Right hindlimb (tissue), 1 donor: ENCODE measurements at places on chromosomes 11 and 22.

- DNase-seq, result peak; percentile 82
Measured at GRCh38 chr11:69311767-69312385, 17.9 kb downstream of the MYEOV start.

DNA sequence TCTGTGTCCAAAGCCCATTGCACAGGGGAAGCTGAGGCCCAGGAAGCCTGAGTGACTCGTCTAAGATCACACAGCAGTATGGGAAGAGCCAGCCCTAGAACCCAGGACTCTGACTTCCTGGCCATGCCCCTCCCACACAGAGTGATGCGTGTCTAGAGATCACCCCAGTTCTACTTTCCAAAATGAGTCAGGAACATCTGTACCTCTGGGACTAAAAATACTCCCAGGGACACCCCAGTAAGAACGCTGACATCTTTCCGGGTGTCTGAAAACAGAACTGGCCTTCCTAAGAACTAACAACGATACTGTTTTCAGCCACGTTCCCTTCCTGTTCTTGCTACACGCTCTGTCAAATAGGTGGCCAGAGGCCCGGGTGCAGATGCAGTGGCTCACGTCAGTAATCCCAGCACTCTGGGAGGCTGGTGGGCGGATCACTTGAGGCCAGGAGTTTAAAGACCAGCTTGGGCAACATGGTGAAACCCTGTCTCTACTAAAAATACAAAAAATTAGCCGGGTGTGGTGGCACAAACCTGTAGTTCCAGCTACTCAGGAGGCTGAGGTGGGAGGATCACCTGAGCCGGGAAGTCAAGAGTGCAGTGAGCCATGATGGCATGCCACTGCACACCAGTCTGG lies 21.7 kb upstream of the PDGFB start:
- no peak for DNase-seq

GRCh38 chr22:40330615-40331014 lies 15.7 kb upstream of the ADSL start:
- no peak for DNase-seq

DNA sequence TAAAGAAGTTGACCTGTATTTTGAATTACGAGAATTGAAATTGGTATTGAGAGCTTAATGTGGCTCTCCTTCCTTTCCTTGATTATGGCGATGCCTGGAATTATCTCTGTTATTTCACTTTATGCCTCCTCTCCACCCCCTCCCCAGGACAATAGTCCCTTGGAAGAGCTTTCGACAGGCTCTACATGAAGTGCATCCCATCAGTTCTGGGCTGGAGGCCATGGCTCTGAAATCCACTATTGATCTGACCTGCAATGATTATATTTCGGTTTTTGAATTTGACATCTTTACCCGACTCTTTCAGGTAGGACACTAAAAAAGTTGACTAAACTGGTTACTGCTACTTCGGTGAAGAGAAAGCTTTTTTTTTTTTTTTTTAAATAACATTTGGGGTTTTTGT lies 43.2 kb downstream of the MCAM start:
- no peak for DNase-seq

GRCh38 chr11:87002918-87003317 lies 34.8 kb upstream of the TMEM135 start:
- DNase-seq, result no peak

DNA sequence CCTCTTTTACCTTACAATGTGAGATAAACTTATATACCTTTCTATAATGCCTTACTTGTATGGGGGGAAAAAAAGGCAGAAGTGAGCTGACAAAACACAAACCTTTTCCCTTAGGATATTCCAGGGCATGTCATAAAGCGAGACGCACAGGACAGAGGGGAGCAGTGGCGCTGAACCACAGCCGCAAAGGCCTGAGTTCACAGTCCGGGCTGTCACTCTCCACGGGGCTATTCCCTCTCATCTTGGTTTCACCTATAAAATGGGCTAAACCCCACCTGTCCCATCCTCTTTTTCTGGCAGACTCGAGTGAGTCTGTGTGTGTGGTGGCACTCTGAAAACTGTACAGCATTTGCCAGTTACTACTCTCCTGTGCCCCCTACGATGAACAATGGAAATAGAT lies 14.4 kb upstream of the FXYD2 start:
- DNase-seq, result no peak

GRCh38 chr11:23924226-23924625 lies 572.6 kb upstream of the LUZP2 start:
- DNase-seq, result no peak

DNA sequence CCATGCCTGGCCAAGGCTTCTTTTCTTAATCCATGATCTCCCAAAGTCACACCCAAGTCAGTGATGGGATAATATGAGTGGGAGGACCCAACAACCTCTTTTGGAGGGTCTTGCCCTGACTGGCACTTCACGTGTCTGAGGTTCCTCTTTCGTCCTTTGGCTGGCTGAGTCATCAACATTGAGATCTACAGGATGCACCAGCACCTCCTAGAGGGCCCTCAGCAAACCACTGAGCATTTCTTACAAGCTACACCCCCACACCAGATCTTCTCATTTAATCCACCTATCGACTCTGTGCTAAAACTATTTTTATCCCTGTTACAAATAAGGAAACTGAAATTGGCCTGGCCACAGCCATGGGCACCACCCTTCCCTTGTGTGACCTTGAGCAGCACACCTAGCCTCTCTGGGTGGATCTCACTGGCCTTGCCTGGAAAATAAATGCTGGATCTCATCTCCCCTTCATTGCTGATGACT lies 63.4 kb downstream of the FLI1 start:
- DNase-seq, result no peak

DNA sequence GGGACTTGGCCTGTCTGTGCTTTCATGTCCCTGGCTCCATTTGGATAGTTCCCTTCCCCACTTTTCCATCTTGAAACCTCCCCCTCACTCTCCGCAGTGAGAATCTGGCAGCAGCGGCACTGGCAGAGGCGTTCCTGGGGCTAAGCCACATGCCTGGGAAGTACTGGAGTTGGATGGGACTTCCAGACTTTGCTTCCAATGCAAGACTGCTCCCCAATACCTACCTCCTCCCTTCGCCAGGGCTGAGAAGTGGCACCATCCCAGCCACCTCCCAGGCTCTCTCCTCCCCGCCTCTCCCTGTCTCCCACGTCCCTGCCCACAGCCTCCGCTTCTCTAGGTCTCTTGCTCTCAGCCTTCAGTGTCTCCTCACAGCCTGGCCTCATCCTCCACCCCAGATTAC lies 16.6 kb downstream of the TST start:
- DNase-seq, result peak; percentile 76

- DNase-seq, result peak; percentile 39
Measured at GRCh38 chr11:91263496-91264365, 960.9 kb upstream of the FAT3 start.

- no peak for DNase-seq
Measured at GRCh38 chr22:39471381-39472141, 14.7 kb downstream of the MGAT3 start.

DNA sequence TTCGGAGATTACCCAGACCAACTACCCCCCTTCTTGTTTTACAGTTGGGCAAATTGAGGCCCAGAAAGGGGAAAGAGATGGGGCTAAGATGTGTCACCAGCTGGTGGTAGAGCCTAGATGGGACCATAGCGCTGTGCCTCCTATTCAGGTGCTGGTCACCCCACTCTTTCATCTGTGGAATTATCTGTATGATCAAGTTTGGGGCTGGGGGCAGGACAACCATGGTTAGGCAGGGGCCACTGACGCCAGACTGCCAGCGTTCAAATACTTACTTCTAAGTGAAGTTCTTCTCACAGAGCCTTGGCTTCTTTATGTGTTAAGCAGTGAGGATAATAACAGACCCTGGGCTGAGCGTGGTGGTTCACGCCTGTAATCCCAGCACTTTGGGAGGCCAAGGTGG lies 55.9 kb downstream of the IGLL1 start:
- no peak for DNase-seq

GRCh38 chr11:78201096-78201818 lies 12.5 kb downstream of the USP35 start:
- DNase-seq, result no peak

DNA sequence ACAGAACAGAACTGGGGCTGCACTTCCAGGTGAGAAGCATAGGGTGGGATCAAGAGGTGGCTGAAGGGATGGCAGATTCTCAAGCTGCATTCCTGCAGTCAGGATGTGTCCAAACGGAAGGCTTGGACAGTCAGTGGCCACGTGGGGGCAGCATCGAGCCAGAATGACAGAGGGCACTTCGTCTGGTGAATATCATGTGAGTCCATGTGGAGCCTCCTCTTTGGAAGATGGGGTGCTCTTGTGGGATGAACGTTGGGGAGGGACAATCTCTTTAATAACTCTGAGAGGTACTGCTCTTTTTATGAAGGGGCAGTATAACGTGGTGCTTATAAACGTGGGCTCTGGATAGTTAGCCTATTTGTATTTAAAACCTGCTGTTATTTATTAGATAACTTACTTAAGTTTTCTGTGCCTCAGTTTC lies 154.9 kb upstream of the NAV2 start:
- peak; percentile 82 for DNase-seq

DNA sequence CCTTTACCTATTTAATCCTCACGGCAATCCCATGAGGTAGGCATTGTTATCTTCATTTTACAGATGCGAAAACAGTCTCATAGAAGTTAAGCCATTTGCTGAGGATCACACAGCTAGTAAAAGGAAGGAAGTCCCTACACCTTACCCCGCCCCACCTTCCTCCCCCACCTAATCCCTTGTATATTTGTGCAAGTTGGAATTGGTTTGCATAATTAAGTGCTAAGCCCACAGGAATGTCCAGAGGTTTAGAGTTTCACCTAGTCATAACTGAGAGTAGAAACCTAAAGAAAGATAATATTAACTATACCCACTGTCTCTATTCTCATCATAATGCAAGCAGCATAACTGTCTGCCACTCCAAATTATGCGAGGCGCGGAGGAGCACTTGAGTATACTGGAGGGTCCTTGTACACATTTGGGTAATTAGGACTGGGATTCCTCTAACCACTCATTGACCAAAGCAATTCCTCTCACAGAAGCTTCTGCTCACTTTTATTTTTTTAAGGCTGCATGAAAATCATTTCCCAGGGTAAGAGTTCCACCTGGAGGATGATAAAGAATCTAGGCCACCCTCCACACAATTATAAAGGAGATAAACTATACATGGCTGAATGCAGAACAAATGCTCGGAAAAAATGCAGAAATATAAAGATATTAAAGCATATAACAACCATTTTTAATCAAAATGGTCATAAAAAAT lies 199.9 kb downstream of the FAM181B start:
- DNase-seq, result no peak

DNA sequence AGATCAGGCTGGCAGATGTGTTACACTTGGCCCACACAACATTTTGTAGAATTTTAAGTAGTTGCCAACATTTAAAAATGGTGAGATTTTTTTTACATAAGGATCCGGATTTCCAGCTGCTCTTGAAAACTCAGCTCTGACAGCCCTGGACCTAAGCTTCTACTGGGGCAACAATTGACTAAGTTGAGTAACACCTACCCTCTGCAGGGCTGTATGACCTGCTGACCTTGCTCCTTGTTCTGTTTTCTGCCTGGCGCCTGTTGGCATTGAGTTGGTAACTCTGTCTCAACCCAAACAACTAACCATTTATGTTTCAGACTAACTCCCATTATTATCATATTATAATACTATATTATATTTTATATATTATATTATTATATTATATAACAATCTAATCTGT lies 21.1 kb upstream of the LRRC55 start:
- no peak for DNase-seq

DNA sequence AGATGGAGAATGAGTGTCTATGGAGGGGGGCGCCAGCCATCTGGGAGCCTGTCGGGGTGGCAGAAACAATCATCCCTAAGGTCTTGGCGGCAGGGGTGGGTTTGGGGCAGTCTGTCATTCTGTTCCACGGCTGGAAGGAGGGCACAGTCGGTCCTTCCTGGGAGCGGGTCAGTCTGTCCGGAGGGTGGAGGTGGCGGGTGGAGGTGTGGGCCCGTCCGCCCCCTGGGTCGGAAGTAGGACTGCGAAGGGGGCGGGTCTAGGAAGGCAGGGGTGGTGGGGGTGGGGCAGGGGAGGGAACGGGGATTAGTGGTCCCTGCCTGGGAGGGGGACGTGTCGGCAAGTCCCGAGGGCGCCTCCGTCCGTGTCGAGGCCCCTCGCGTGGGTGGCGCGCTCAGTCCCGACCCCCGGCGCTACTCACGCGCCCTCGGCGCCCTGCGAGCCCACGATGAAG lies 461 bp downstream of the TBC1D10A start:
- DNase-seq, result peak; percentile 53

GRCh38 chr11:61922539-61922938 lies 5.2 kb upstream of the RAB3IL1 start:
- DNase-seq, result peak; percentile 96

DNA sequence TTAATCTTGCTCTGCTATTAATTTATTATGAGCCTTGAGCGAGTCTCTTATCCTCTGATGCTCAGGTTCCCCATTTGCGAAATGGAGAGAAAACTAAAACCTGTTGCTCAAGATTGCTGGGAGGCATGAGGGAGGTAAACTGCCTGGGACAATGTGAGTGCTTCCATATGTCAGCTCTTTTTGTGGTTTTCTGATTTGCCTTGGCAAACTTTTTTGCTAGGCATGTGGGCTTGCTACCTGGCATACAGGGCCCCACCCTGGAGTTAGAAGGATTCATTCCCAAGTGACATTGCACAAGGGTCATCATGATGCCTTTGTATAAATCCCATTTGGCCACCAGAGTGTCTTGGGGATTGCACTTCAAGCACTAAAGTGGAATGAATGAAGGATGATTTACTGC lies 22.4 kb downstream of the TSPAN18 start:
- no peak for DNase-seq

DNA sequence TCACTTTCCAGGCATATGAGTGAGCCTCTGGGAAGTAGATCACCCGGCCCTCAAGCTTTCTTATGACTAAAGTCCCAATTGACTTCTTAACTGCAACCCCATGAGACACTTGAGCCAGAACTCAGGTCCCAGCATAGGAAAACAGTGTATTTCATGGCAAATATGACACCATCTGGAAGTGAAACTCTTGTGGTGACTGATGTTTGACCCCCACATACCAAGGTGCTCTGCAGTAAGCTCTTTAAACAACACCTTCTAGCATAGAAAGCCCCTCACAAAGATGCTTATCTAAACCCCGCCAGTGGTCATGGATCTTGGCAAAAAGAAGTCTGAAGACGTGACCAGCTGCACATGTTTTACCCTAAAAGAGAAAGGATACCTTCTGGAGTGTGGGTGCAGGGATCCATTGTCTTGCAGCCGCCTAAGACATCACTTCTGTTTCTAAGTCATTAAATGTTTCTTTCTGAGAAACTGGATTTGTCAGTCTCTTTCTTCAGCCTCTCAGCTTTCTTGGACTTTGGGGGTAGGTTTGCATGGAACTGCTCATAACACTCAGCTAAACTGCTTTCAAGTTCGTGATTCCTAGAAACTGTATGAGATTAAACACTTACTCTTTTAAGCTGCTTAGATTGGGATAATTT lies 7.4 kb upstream of the PELI3 start:
- DNase-seq, result no peak

- no peak for DNase-seq
Measured at GRCh38 chr11:587978-588380, 11.7 kb downstream of the PHRF1 start.

GRCh38 chr22:25413620-25414019 lies 150.9 kb upstream of the GRK3 start:
- DNase-seq, result no peak
